ENCODE measurements at places on chromosomes 13 and 19.

DNA sequence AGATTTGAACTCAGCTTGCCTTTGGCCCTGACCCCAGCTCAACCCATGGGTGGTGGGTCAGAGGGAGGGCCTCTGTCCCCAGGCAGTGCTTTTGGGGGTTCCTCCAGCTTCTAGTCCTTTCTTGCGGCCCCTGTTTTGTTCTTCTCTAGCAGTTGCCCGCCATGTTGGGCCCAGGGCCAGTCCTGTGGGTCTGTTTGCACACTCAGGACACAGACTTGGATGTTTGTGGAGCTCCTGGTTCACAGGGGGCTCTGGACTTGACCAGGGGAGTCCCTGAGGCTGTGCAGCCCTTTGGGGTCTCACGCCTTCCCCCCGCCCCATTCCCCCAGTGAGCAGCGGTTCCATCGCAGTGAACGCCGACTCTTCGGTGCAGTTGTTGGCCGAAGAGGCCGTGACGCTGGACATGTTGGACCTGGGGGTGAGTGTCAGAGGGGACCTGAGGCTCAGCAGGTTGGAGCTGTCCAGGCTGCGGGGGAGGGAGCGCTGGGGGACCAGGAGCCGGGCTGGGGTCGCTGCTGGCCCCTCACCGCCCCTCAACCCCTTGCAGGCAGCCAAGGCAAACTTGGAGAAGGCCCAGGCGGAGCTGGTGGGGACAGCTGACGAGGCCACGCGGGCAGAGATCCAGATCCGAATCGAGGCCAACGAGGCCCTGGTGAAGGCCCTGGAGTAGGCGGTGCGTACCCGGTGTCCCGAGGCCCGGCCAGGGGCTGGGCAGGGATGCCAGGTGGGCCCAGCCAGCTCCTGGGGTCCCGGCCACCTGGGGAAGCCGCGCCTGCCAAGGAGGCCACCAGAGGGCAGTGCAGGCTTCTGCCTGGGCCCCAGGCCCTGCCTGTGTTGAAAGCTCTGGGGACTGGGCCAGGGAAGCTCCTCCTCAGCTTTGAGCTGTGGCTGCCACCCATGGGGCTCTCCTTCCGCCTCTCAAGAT, 2.5 kb downstream of the ATP5F1D start:
- DNase-seq: peak; percentile 73

DNA sequence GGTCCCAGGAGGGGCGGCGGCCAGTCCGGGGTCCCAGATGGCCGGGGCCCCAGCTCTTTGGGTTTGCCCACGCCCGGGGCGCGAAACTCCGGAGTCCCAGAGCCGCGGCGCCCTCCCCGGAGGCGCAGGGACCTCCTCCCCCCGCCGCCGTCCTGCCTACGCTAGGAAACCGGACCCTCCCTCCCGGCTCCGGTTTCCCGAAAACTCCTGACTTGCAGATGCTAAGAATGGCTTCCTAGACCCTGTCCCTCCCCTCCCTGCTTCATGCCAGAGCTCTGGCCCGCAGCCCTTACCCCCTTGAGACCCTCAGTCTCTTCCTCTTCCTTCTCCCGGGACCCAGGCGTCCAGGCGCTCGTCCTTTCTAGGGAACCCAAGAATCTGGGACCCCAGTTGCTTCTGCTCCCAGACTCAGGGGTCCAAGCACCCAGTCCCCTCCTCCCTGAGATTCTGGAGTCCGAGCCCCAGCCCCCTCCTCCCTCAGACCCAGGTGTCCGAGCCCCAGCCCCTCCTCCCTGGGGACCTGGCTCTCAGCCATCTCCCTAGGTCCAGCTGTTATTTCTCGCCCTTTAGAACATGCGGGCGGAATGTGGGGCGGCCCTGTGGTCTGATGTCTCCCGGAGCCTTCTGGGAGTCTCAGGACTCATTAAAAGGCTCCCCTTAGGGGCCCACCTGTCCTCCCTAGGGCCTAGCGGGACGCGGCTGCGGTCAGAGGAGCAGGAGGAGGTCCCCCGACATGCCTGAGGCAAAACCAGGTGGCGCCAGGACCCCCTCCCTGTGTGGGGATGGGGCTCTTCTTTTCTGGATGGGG, at the start of gene MYBPC2:
MYBPC2 (plus strand) TSS at position 672 of the 808 bp plus-strand sequence; CDS start at position 734, 62 bp downstream.
- no peak for DNase-seq

DNA sequence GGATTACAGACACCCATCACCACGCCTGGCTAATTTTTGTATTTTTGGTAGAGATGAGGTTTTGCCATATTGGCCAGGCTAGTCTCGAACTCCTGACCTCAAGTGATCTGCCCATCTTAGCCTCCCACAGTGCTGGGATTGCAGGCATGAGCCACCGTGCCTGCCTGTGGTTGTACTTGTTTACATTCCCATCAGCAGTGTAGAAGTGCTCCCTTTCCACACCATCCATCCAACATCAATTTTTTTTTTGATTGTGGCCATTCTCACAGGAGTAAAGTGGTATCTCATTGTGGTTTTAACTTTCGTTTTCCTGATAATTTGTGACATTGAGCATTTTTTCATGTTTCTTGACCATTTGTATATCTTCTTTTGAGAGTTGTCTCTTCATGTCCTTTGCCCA, 1019.4 kb upstream of the SLC10A2 start:
- DNase-seq: no peak

- no peak for DNase-seq
These were observed 2.5 kb downstream of the HDGFL2 start for GRCh38 chr19:4474514-4475022.

DNA sequence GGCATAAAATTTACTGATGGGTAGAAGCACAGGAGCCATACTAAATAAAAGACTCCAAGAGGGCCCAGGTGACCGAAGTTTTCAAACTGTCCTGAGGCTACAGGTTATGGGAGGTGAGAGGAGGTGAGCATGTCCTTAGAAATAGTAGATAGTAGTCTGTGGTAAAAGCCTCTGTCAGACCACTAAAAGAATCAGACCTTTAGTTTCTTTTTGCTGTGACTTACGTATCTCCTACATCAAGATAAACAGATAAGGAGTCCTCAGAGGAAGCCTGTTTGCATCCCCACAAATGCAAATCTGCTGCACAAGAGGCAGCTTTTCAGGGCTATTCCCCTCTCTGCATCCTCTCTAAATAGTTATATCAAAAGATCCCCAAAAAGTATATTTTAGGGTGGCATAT, 711.6 kb upstream of the SLITRK6 start:
- no peak for DNase-seq

- peak; percentile 66 for DNase-seq
These were observed 4.1 kb downstream of the IER2 start for GRCh38 chr19:13154241-13154778.

GRCh38 chr19:46349311-46349993, 2.6 kb downstream of the PPP5C start:
- no peak for DNase-seq

DNA sequence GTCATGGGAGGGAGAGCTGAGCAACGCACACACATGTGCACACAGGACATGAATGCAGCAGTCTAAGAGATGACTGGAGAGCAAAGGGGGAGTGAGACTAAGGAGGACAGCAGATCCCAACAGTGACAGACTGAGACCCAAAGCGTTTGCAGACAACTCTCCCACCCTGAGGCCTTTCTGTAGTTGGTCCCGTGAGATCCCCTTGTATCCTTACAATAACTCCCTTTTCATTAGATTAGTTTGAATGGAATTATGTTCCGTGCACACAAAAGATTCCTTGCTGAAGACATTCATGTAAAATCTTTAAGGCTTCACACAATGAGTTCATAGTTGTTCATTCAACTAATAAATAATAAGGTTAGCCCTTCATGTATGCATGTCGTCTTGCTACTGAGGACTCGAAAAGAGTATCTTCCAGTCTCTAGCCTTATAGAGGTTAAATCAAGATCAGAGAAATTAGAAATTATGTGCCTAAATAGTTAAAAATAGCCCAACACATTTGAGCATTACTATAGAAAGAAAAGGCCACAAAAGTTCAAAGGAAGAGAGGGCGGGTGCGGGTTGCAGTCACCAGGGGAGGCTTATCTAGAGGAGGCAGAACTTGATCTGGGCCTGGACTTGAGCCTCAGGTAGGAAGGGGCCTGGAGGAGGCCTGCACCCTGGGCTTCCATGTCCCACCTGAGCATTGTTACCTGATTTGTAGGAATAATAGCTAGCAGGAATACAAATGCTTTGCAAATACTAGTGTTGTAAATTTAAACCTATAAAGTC, 3.1 kb upstream of the GTF3A start:
- no peak for DNase-seq

DNA sequence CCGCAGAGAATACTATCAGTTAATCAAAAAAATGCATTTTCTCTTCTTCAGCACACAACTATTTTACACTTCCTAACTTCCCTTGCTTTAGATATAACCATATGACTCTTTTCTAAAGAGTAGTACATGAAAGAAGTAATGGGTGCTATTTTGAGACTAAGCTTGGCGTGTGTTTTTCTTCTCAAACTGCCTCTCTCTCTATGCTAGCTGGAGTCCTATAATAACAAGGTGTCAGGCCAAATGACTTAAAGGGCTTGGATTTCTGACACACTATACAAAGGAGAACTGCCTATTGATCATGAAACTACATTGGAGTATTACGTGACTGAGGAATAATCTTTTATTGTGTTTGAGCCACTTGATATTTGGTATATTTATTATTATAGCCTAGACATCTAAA, 1330.1 kb upstream of the SPRY2 start:
- DNase-seq: no peak

- DNase-seq: peak; percentile 21
These were observed 62.3 kb downstream of the KCNC3 start for GRCh38 chr19:50266896-50267295.

DNA sequence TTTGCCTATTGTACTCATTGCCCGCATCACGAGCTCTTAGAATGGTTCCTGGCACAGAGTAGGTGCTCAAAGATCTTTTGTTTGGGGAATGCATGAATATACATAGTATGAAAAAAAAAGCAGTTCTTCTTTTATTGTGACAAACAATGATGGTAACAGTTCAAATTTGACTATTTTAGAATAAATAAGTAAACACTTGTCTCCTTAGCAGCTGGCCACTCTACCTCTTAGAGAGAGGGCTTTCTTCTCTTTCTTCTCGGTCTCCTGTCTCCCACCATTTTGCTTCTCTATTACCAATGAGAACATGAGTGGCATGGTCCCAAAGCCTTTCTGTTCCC, 639 bp upstream of the SLAIN1 start:
- DNase-seq: no peak

- no peak for DNase-seq
These were observed 53.9 kb downstream of the COG3 start for GRCh38 chr13:45518525-45519245.
